Peyer's patch (tissue), 4 donors: ENCODE measurements at places on chromosomes 7 and 10.

DNA sequence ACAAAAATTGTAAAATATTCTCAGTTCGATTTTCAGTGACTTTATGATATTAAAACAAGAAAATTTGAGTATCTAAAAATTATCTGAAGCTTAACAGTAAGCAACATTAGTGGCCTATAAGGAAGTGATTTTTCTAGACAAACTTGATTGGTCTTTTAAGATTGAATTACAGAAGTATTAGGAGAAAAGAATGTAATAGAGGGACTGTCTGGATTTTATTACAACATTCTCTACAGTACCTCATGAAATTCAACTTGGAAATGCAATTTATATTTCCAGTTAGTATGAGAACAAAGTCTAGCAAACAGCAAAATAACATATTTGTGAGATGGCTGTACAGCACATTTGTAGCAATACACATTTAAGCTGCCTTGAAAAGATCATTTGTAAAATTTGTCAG lies 18.8 kb downstream of the REEP3 start:
- no peak for DNase-seq

DNA sequence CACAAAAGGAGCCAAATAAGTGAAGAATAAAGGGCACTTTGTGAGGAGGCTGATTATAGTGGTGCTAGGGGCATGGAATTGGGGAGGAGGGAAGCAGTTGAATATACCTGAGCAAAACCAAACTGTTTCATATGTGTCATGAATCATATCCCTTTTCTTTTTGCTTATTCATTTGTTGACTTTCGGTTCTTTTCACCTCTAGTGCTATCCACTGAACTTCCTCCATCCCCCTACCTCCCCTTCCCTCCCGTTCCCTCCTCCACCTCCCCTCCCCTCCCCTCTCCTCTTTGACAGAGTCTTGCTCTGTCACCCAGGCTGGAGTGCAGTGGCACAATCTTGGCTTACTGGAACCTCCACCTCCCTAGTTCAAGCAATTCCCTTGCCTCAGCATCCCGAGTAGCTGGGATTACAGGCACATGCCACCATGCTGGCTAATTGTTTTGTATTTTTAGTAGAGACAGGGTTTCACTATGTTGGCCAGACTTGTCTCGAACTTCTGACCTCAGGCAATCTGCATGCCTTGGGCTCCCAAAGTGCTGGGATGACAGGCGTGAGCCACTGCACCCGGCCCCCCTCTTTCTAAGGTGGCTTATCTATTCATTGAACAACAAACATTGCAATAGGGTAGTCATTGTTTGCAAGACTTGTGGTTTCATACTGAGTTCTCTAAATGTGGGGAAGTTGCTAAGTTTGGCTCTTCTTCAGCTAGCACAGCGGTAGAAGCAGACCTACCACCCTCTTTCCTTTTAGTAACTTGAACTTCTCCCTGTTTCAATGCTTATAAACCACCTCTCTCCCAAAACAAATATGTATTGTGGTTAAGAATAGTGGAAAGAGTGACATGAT lies 150.4 kb upstream of the PRPS1L1 start:
- no peak for DNase-seq

DNA sequence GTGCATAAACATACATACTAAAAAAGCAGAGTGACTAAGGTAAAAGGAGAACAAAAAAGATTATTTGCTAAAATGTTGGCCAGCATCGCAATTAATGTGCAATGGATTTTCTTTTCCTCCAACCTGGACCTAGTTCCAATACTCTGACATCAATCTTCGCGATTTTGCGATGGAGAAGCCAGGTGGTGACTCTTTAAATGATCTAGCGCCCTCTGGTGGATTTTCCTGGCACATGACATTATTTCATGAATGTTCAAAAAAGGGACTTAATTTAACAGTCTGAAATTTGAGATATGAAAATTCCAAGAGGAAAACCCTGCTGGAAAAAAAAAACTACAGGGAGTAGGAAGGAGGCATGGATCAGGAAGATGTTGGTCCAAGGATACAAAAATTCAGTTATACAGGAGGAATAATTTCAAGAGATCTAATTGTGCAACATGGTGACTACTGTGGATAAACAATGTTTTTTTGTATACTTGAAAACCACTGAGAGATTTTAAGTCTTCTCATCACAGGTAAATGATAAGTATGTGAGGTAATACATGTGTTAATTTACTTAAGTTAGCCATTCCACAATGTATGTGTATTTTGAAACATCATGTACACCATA lies 4.3 kb upstream of the KCNMA1 start:
- peak; percentile 86 for DNase-seq

- DNase-seq = peak; percentile 39
These were observed 67.9 kb upstream of the PRKCQ start for GRCh38 chr10:6647811-6648526.

- no peak for DNase-seq
These were observed 28.6 kb downstream of the PLA2G12B start for GRCh38 chr10:72925951-72926465.

- DNase-seq = no peak
These were observed 25.6 kb upstream of the TMEM26 start for GRCh38 chr10:61478621-61479312.

GRCh38 chr7:26858735-26859134 lies 5.7 kb downstream of the SKAP2 start:
- DNase-seq = peak; percentile 47

DNA sequence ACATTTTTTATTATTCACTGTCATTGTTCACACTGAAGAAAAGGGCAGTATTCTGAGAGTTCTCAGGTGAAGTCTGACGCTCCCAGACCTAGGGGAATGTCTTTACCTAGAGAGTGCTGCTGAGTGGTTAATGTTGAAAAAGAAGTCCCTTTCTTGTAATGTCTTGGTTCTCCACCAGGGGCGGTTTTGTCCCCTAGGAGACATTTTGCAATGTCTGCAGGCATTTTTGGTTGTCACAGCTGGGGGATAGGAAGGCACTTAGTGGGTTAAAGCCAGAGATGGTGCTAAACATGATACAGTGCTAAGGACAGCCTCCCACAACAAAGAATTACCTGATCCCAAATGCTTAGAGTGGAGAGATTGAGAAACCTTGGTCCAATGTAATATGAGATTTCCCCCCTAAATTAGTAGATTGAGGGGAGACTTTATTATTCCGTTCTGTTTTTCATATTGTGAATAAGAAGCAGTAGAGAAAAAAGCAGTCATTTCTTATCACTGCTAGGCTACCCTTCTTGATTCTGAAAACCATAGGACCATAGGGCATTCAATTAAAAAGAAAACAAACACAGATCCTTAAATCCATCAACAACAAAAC lies 13.1 kb downstream of the UMAD1 start:
- no peak for DNase-seq

DNA sequence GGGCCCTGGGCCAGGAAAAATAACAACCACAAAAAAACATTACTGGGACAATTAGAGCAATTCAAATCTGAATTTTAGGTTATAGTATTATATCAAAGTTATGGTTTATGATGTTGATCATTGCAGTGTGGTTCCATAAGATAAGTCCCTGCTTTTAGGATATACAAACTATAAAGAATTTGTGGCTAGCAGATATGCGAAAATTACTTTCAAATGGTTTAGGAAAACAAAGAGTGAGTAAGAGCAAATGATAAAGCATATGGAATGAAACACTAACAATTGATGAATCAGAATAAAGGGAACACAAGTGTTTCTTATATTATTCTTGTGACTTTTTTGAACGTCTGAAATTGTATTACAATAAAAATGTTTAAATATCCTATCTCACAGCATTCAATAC lies 64.4 kb upstream of the HECTD2 start:
- DNase-seq = no peak

- no peak for DNase-seq
These were observed 41.5 kb upstream of the PPP3CB start for GRCh38 chr10:73537288-73537687.

- DNase-seq = no peak
These were observed 3.4 kb upstream of the PRKCQ start for GRCh38 chr10:6583447-6583846.

DNA sequence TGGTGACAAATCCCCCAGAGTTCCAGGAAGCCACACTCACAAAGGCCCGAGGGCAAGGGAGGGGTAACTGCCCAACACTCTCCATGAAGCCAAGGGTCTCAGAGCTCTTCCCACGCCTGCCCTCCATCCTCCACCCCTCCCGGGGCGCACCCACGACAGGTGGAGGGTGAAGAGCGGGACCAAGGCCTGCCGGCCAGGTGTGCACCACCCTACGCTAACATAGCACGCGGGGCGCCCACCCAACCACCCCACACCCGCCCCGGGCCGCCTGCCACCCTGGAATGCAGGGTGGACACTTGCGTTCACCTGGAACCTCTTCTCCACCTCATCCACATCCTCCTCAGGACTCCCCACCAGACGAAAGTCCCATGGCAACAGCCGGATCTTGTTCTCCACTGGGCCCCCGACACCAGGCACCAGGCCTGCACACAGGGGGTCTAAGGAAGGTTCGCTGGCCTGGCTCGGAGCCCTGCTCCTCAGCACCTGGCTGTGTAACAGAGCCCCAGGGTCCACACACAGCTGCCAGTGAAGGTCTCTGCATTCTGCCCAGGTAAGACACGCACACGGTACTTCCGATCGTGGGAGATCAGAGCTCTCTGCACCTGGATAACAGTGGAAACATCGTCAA lies 32.7 kb downstream of the MAD1L1 start:
- no peak for DNase-seq

- no peak for DNase-seq
These were observed 241.5 kb upstream of the IGFBP3 start for GRCh38 chr7:46162609-46163008.

GRCh38 chr7:75891815-75892411 lies 13.1 kb downstream of the RHBDD2 start:
- no peak for DNase-seq

DNA sequence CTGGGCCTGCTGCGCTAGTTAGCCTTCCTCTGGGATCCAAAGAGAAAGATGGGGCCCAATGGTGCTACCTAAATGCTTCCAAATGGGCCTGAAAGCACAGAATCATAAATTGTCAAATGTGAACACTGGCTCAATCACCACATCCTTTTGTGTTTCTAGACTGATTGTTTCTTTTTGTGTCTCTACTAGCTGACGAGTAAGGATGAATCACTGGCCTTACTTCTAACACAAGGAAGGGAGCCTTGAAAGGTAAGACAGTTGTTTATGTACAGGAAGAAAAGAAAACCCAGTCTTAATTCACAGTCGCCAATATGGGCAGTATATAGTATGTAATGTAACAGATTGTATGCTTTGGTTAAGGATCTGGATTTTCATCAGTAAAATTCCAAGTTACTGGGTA lies 89.5 kb downstream of the ZNF92 start:
- no peak for DNase-seq

DNA sequence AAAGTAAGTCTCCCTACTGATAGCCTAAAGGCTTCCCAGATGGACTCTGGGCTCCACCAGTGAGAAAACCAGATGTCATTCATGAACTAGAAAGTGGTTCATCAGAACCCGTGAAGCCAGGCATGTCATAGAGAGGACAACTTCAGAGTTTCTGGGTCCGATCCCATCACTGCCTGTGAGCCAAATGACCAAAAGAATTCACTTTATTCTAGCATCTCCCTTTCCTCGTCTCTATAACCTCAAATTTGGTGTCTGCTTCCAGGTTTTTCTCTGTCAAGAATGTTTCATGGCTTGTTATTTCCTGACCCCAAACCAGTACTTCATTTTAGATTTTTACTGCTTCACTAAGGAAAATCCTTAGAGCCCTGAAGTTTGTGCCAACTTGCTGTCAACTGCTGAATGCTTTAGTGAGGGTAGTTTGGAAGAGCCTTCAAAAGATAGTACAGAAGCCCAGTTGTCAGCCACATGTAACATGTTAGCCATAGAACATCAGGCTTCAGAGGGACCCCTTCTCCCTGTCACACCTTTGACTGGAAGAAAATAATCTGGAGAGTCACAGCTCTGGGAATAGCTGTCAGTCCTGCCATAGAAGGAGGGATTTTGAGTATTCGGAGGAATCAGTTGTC lies 34.0 kb downstream of the ITGB8 start:
- no peak for DNase-seq

DNA sequence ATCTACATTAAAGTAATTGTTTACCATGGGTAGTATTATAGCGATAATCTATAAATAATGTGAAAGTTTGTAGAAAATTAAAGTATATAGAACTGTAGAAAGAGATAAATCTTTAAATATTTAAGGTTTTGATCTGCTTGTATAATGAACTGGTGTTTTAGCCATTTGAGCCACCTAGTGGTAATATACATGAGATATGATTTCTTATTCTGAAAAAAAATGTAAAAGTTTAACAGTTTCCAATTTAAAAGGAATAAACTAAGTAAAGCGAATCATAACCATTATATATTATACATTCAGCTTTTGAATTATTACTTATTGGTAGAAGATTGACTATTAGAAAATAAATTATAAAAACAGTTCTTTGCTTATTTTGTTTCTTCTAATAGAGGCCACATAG lies 91.2 kb downstream of the OTUD1 start:
- no peak for DNase-seq

DNA sequence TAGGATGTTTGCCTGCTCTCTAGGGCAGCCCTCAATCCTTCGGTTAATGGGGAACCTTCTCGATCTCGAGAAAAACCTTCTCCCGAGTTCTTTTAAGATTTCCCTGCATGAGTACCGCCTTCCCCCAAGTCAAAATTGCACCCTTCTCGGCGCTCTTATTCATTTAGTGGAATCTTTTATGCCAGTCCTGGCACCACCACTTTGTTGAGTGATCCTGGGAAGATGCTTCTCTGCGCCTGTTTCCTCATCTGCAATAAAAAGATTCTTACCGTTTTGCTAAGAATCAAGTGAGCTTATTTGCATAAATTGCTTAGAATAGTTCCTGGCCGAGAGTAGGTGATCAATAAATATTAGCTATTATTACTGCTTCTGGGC lies 697 bp downstream of the ARPC1A start:
- no peak for DNase-seq

- no peak for DNase-seq
These were observed 147.9 kb upstream of the FRMD4A start for GRCh38 chr10:14478604-14479003.

DNA sequence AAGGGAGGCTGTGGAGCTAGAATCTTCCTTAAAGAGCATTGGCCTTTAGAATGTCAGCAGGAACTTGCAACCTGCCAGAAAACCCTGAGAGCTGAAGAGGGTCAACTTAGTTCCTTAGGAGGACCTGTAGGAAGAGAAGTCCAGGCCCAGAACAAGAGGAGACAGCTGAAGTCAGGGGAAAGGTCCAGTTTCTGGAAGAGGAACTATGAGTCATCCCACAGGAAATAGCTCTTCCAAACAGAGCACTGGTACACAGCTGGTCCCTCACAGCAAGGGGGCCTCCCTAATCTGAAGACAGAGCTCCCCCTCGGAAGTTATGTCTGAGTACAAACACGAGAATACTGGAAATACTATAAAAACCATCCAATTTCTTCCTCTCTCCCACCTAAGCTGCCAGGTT lies 98.9 kb downstream of the HERPUD2 start:
- DNase-seq = no peak

- no peak for DNase-seq
These were observed 298.7 kb downstream of the BAMBI start for GRCh38 chr10:28975891-28976531.

GRCh38 chr10:20281579-20281978 lies 465.3 kb downstream of the PLXDC2 start:
- DNase-seq = no peak

GRCh38 chr7:100472121-100472851 lies 6.7 kb downstream of the TSC22D4 start:
- DNase-seq = no peak

- DNase-seq = no peak
These were observed 903 bp upstream of the NT5C2 start for GRCh38 chr10:103193820-103194529.

- DNase-seq = no peak
These were observed 95.0 kb upstream of the SLC26A5 start for GRCh38 chr7:103541026-103541425.
